ENCODE measurements at places on chromosomes 1 and 21.

- DNase-seq: no peak
These were observed 22.3 kb downstream of the GJA5 start for GRCh38 chr1:147738129-147738528.

- no peak for DNase-seq
These were observed 115.1 kb downstream of the PLPP3 start for GRCh38 chr1:56464294-56464693.

DNA sequence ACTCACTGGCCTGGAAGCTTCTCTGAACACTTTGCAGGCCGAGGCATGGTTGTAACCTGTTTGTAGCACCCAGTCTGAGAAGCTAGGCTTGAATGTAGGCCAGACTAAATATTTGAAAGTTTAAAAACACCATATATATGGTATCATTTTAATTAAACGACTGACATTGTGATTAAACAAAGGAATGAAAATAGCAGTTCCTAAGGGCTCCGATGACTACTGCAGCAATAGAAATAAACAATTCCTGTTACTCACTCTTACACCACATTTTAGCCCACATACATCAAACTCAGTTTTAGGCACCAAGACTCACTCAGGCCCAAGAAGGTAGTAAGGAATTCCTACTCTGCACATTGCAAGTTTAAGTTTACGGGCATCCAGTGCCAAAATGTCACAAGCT lies 281.2 kb downstream of the AKT3 start:
- no peak for DNase-seq

DNA sequence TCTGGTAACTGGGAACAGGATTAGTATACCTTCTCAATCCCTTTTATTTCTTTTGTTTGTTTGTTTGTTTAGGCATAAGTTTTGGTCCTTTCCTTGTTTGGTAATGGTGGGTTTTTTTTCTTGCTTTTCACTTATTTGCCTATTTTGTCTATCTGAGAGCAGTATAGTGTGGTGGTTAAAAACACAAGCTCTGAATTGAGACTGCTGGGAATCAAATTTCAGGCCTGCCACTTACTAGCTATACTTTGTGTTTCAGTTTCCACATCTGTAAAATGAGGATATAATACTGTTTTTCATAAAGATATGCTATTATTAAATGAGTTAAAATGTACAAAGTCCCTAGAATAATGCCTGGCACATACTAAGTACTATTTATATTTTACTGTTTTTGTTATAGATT lies 81.6 kb upstream of the IVNS1ABP start:
- no peak for DNase-seq

DNA sequence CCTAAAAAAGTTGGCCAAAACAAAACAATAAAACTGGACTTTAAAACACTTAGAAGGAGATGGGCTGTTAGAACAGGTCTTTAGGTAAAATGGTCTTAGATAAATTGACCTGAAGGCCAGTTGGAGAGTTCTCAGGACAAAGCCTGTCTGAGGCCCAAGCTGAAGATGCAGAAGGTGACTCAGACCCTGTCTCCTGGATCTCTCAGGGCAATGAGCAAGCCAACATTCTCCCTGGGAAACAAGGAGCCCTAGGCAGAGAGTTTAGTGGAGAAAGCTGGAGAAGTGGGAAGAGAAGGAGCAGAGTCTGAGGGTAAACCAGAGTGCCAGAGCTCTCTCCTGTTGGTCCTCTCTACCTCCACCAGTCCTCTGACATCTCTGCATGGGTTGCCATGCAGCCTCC lies 70.1 kb downstream of the FCRL5 start:
- no peak for DNase-seq

DNA sequence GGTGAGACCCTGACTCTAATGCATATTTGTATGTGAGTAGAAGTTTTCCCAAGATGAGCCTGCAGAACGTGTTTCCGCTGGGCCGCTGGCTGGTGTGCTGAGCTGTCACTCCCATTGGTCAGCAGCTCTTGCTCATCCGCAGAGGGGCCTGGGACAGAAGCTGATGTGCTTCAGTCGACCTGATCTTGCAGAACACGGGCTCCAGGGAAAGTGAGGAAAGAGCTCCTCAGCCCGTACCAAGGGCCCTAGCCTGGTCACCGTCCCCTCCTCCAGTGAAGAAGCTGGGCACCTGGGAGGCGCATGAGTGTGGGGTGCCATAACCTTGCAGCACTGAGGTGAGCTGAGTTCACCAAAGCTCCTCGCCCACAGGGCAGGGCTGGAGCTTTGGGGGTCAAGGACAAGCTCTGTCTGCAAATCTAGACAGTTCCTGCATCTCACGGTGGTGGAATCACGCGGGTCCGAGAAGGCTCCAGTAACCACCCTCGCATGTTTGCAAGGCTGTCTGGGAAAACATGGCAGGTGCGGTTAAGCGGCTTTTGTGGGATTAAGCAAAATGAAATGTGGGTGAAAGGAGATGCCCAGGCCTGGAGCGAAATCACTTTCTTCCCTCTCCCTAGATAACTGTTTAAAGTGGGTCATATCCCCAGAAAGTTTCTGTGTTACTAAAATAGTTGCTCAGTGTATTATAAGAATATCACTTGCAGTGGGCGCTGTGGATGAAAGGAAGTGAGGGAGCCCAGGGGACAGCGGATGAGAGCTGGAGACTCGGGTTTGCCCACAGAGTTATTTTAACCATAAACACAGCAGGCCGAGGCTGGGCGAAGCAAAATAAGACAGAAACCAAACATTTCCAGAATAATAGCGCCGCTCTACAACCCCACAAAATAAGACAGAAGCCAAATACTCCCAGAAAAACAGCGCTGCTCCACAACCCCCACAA lies 33.1 kb upstream of the LRRC3 start:
- DNase-seq: no peak

DNA sequence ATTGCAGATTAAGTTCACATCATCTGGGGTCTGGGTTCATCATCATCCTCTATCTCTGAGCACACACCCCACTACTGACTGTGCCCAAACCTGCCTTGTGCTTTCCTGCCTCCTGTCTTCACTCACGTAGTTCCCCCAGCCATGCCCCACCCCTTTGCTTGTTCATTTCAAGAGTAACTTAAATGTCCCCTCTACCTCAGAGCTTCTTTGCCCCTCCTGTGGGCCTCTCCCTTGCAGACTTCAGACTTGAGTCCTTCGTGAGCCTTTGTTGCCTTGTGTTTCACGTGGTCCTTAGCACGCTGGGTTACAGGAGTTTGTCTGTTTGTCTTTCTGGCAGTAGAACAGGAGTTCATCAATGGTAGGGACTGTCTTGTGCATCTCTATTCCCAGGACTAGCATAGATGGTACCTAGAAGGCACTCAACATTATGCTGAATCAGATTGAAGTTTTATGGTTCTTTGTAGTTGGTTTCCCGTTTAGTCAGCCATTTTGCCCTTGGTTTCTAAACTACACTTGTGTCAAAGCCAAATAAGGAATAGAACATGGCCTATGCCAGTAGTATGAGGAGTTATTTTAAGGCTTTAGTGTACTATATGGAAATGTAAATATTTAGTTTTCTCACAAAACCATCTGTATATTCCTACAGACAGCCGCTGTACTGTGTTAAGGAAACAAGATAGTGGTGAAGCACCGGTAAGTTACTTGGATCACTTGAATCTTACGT lies 86.2 kb downstream of the TTC3 start:
- no peak for DNase-seq

DNA sequence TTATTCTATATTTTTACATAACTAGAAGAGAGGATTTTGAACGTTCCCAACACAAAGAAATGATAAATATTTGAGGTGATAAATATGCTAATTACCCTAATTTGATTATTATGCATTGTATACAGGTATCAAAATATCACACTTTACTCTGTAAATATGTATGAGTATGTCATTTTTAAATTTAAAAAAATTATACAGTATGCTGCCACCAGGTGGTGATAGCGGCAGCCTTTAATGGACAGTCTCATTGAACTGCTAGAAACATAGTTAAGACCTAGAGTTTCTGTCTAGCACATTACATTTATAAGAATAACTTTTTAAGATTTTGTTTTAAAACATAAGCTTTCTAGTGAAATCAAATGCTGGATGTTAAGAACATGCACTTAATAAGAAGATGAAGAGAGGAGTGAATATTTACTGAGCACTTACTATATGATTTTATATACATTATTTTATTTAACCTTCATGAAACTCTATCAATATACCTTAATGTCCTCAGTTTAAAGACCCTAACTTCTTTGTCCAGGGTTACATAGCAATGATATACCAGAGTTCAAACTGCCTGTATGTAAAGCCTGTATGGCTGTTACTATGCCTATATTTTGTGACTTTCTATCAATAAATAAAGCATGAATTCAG lies 207.1 kb downstream of the NUF2 start:
- DNase-seq: peak; percentile 4

DNA sequence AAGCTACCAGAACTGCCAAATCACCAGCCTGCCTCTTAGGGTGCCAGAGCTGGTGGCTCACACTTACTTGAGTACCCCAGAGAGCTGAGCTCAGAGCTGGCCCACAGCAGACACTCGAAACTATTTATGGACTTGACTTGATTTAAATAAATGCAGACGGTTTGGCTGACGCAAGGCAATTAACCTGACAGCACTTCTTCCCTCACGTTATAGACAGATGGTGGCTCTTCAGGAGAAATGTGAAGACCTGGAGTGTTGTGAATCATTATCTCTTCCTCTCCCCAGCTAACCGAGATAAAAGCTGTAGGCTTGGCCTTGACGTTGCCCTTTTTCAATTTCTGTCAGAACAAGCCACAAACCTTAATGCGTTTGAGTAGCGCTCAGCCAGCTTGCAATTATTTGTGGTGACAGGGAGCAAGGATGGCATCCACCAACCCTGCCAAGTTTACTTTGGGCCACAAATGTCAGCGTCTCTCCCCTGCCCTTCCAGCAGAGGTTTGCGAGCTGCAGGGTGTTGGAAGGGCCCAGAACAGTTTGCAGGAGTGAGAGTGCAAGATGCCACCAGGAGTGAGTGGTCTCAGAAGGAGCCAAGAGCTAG lies 34.0 kb upstream of the BCAR3 start:
- DNase-seq: peak; percentile 18

GRCh38 chr1:169586067-169586394 lies 250 bp downstream of the F5 start:
- no peak for DNase-seq
